ENCODE measurements at places on chromosomes 11 and 22.

- H3K27me3 ChIP-seq: no peaks in the 10 kb centered on the region
- H3K4me1 ChIP-seq: no peaks in the 10 kb centered on the region
These were observed 31.0 kb downstream of the CCDC34 start for GRCh38 chr11:27331981-27332380.

DNA sequence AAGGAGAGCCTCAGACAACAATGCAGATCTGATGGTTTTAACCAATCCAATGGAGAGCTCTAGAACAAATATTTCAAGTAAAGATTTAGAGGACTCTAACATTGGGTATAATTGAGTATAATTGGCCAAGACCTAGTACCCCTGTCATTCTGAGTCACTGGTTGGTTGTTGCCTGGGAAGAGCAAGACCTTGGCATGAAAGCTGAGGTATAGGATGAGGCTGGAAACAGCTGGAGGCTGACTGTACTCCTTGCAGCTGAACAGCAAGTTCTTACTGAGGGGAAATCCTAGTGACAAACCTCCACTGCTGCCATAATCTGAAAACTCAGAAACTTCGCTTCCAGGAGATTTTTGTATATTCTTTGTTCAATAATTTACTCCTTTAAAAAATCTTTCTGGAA lies 54.3 kb upstream of the MUC15 start:
- DNase-seq: no peak
- H3K4me1 ChIP-seq: peaks cover under 1% of the 10 kb centered on the region
- no peak overlapping the region for H3K4me3 ChIP-seq
- H3K27me3 ChIP-seq: no peaks in the 10 kb centered on the region
- H3K36me3 ChIP-seq: no peaks in the 10 kb centered on the region

GRCh38 chr11:2091786-2092463 lies 47.3 kb downstream of the IGF2 start:
- peaks cover 23% of the 10 kb centered on the region for H3K27me3 ChIP-seq
- peaks cover 16% of the 10 kb centered on the region for H3K4me1 ChIP-seq
- H3K36me3 ChIP-seq: no peaks in the 10 kb centered on the region
- H3K27ac ChIP-seq: no peak overlapping the region
- no peak for DNase-seq

GRCh38 chr11:108160970-108161566 lies 39.7 kb downstream of the ACAT1 start:
- H3K27me3 ChIP-seq: no peaks in the 10 kb centered on the region
- peaks cover 80% of the 10 kb centered on the region for H3K36me3 ChIP-seq
- no peak for DNase-seq
- H3K4me1 ChIP-seq: no peaks in the 10 kb centered on the region

DNA sequence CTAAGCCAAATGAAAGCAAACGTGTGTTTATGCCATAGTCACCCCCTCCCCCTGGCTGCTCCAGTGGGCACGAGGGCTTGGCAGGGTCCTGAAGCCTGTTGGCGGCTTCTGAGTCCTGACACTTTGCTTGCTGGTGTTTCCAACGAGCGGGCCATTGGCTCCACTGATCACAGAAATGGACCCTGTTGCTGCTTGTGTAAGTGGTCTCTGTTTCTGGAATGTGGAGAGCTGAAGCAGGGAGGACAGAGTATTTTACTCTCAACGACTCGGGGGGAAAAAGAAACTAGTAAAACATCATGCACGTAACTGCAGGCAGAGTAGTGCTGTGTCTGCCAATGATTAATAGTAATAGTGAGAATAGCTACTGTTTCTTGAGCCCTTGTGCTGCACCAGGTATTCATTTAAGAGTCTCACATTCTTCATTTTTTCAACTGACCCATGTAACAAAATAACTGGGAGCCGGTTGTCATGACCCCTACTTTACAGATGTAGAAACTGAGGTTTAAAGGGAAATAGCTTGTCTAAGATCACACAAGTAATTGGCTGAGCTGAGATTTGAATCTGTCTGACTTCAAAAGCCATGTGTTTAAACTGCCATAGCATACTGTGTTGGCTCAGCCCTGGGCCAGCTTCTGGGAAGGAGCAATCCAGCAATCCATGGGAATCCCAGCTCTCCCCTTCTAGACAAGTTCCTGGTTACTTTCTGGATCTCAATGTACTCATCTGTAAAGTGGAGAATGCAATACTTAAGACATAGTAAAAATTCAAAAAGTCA lies 526.7 kb downstream of the INSC start:
- no peak for DNase-seq
- H3K4me3 ChIP-seq: no peak overlapping the region
- H3K36me3 ChIP-seq: no peaks in the 10 kb centered on the region
- no peak overlapping the region for H3K27ac ChIP-seq

DNA sequence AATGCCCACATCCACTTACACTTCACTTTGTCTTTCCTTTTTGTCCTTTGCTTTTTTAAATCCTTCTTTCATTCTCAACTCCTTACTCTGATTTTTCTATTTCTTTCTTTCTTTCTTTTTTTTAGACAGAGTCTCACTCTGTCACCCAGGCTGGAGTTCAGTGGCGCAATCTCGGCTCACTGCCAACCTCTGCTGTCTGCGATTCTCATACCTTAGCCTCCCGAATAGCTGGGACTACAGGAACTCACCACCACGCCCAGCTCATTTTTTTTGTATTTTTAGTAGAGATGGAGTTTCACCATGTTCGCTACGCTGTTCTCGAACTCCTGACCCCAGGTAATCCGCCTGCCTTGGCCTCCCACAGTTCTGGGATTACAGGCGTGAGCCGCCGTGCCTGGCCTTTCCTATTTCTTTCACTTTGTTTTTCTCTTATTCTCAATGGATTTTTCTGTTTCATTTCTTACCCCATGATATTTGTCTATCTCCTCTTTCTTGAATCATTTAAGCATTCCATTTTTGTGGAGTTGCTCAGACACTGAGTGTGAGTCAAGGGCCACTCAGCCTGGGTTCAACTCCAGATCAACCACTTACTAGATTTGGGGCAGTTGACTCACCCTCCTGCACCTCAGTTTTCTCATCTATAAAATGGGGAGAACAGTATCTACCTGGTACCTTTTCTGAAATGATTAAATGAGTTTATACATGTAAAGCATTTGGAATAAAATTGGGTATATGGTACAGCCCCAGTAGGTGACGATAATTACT lies 7.6 kb downstream of the KCNJ5 start:
- DNase-seq: no peak
- no peak overlapping the region for H3K27ac ChIP-seq
- H3K36me3 ChIP-seq: no peaks in the 10 kb centered on the region
- peaks cover 10% of the 10 kb centered on the region for H3K4me1 ChIP-seq

- peak overlapping the region; percentile 99 for H3K27ac ChIP-seq
- H3K36me3 ChIP-seq: no peaks in the 10 kb centered on the region
- peaks cover 75% of the 10 kb centered on the region for H3K4me1 ChIP-seq
These were observed 2.7 kb downstream of the SIK3 start for GRCh38 chr11:117095284-117096161.

GRCh38 chr11:28763876-28764275 lies 655.7 kb downstream of the METTL15 start:
- H3K36me3 ChIP-seq: no peaks in the 10 kb centered on the region
- no peaks in the 10 kb centered on the region for H3K27me3 ChIP-seq
- H3K27ac ChIP-seq: no peak overlapping the region
- H3K4me1 ChIP-seq: no peaks in the 10 kb centered on the region

GRCh38 chr11:70951139-70951804 lies 301.1 kb downstream of the SHANK2 start:
- H3K27me3 ChIP-seq: no peaks in the 10 kb centered on the region
- H3K4me1 ChIP-seq: no peaks in the 10 kb centered on the region
- DNase-seq: no peak
- H3K36me3 ChIP-seq: no peaks in the 10 kb centered on the region

GRCh38 chr11:32312865-32313403 lies 122.4 kb downstream of the WT1 start:
- no peaks in the 10 kb centered on the region for H3K4me1 ChIP-seq
- no peaks in the 10 kb centered on the region for H3K27me3 ChIP-seq
- H3K27ac ChIP-seq: no peak overlapping the region
- no peak overlapping the region for H3K4me3 ChIP-seq
- no peak for DNase-seq

GRCh38 chr22:24807284-24807950 lies 1.4 kb downstream of the SGSM1 start:
- no peak overlapping the region for H3K4me3 ChIP-seq
- DNase-seq: no peak
- no peaks in the 10 kb centered on the region for H3K36me3 ChIP-seq
- peaks cover 54% of the 10 kb centered on the region for H3K4me1 ChIP-seq
- peak overlapping the region; percentile 83 for H3K27ac ChIP-seq

GRCh38 chr11:9748361-9748970 lies 84.6 kb downstream of the SWAP70 start:
- peak overlapping the region; percentile 54 for H3K27ac ChIP-seq
- no peak overlapping the region for H3K4me3 ChIP-seq
- peaks cover 11% of the 10 kb centered on the region for H3K4me1 ChIP-seq

- H3K4me1 ChIP-seq: peaks cover 71% of the 10 kb centered on the region
- no peaks in the 10 kb centered on the region for H3K27me3 ChIP-seq
- no peak for DNase-seq
These were observed 1.7 kb upstream of the TUBGCP6 start for GRCh38 chr22:50246242-50247175.

GRCh38 chr11:110473706-110474105 lies 44.0 kb downstream of the FDX1 start:
- no peak overlapping the region for H3K27ac ChIP-seq
- H3K4me3 ChIP-seq: no peak overlapping the region
- no peaks in the 10 kb centered on the region for H3K27me3 ChIP-seq
- no peaks in the 10 kb centered on the region for H3K36me3 ChIP-seq

GRCh38 chr11:96798445-96798844 lies 408.6 kb downstream of the JRKL start:
- H3K27ac ChIP-seq: no peak overlapping the region
- no peak overlapping the region for H3K4me3 ChIP-seq
- no peaks in the 10 kb centered on the region for H3K36me3 ChIP-seq

DNA sequence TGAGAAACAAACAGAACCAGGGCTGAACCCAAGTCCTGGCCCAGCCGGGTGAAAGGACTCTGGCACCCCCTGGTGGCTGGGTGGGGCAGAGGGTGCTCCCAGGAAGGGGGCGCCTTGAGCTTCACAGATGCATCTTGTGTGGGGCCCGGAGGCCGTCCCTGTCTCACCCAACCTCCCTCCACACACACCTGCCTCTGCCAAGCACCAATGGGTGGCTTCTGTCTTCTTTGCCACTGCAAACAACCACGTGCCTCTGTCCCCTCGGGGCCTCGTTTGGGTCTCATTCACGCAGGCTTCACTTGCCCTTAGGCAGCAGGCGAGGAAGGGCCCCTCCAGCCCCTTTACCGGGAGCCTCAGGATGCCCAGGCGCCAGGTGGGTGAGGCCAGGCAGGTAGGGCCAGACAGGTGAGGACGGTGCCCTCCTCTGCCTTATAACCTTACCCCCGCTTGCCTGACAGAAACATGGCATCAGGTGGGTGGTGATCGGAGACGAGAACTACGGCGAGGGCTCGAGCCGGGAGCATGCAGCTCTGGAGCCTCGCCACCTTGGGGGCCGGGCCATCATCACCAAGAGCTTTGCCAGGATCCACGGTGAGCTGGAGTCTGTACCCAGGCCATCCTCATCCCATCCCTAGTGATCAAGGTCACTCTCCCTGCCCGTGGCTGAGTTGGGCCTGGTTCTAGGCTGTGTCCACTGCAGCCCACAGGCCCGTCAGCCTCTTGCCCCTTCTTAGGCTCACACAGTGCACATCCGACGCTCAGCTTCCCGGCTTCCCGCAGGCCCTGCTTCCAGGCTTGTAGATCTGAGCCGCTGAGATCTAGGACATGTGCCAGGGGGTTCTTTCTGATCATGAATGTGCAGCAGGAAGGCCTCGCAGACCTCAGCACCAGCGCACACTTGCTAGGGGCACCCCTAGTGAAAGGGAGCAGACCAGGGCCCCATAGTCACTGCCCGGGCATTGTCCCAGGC lies 17.2 kb downstream of the POLR3H start:
- H3K27me3 ChIP-seq: no peaks in the 10 kb centered on the region
- H3K4me1 ChIP-seq: peaks cover 50% of the 10 kb centered on the region
- peak overlapping the region; percentile 93 for H3K27ac ChIP-seq
- peaks cover 100% of the 10 kb centered on the region for H3K36me3 ChIP-seq
- no peak overlapping the region for H3K4me3 ChIP-seq

- no peak overlapping the region for H3K4me3 ChIP-seq
- peaks cover 40% of the 10 kb centered on the region for H3K27me3 ChIP-seq
- H3K36me3 ChIP-seq: no peaks in the 10 kb centered on the region
- no peak for DNase-seq
- no peak overlapping the region for H3K27ac ChIP-seq
These were observed 7.5 kb downstream of the TMEM151A start for GRCh38 chr11:66299186-66299585.

GRCh38 chr11:69791276-69792180 lies 16.4 kb upstream of the FGF4 start:
- no peak for DNase-seq
- H3K4me3 ChIP-seq: no peak overlapping the region
- no peaks in the 10 kb centered on the region for H3K36me3 ChIP-seq
- H3K27me3 ChIP-seq: no peaks in the 10 kb centered on the region
- peaks cover 10% of the 10 kb centered on the region for H3K4me1 ChIP-seq

DNA sequence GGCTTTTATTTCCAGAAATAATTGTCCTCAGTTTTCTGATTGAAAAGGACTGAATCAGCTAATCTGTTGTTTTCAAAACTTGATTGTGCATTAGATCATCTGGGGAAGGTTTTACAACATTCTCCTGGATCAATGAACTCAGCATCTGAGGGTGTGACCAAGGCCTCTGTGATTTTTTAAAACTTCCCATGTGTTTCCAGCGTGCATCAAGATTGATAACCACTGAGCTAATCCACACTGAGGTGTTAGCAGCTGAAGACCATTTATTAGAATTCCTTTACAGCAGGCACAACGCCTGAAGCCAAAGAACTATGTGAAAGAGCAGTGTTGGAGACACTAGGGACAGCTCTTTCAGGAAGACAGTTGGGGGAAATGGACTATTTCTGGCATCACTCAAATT lies 10.2 kb downstream of the VSTM5 start:
- no peaks in the 10 kb centered on the region for H3K4me1 ChIP-seq
- no peak overlapping the region for H3K27ac ChIP-seq
- no peak for DNase-seq
- no peaks in the 10 kb centered on the region for H3K36me3 ChIP-seq

DNA sequence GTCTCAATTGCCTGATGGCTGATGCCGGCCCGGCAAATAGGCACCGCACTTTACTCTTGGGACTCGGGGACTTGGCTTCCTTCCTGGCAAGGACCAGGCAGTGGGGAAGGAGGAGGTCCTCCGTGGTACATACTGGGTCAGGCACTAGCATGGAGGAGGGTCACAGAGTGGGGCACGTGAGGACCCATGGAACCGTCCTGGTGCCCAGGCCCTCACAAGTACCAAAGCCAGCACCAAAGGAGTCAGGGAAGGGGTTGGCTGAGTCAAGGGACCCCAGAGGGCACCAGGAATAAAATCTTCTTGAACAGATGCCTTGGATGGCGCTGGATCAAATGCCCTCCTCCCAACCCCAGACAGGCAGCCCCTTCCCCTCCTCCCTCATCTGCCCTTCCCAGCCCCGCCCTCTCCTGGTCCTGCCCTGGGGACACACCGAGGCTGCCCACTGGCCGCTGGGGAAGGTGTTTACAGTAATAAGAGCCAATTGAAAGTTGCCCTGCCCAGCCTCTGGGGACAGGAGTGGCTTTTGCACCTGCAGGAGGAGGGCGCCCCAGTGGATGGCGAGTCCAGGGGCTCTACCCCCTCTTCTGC lies 5.6 kb upstream of the CARNS1 start:
- no peaks in the 10 kb centered on the region for H3K27me3 ChIP-seq
- no peak overlapping the region for H3K27ac ChIP-seq
- no peak overlapping the region for H3K4me3 ChIP-seq
- H3K36me3 ChIP-seq: no peaks in the 10 kb centered on the region

Measured in esophagus muscularis mucosa (tissue), 4 donors.